ENCODE measurements at places on chromosomes 1 and 21.

- no peak for DNase-seq
Measured at GRCh38 chr1:96596226-96596922, 125.2 kb upstream of the PTBP2 start.

GRCh38 chr1:41976671-41977070 lies 57.9 kb upstream of the HIVEP3 start:
- DNase-seq, result no peak

DNA sequence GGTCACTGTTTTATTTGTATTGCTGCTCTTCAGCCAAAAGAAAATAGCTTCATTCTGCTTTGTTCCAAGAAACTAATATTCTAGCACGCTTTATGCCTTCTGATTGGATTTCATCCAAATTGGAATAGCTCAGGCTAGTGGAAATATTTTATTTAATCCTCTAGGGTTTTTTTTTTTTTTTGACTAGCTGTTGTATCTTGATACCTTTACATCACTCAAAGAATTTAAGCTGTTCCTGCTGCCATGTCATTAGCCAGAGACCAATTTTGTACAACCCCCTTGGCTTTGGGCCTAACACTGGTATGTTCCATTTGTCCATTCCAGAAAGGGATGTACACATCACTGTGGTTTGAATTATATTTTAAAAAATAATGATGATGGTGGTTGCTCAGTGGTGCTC lies 103.0 kb downstream of the DISC1 start:
- no peak for DNase-seq

DNA sequence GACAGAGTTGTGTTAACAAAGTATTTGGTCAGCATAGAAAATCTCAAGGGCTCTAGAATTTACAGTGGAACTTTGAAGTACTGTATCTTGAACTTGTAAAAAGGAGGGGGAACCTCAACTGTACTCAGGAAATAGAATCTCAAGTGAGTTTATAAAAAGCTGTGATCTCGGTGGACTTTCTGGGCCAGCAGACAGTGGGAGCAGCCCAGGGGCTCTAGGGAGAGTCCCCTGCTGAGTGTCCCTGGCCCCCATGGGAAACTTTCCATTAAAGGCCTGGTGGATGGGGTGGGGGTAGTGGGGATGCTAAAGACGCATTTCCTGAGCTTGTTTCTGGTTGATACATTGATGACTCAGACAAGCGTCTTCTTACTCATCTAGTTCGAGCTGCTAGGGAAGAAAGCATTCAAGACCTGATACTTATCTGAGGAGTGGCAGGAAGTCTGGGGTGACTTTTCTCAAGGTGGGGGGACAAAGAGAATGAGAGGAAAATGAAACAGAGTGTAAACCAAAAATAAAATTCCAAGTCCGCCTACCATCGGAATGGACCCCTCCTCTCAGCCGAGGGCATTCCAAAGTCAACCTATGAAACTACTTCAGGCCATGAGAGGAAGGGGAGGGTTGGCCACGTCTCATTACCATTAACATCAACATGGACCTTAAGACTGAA lies 65.5 kb downstream of the NID1 start:
- peak; percentile 95 for DNase-seq

- no peak for DNase-seq
Measured at GRCh38 chr1:169849346-169850022, 44.2 kb downstream of the SCYL3 start.

GRCh38 chr1:237482777-237483176 lies 407.9 kb downstream of the ZP4 start:
- no peak for DNase-seq

DNA sequence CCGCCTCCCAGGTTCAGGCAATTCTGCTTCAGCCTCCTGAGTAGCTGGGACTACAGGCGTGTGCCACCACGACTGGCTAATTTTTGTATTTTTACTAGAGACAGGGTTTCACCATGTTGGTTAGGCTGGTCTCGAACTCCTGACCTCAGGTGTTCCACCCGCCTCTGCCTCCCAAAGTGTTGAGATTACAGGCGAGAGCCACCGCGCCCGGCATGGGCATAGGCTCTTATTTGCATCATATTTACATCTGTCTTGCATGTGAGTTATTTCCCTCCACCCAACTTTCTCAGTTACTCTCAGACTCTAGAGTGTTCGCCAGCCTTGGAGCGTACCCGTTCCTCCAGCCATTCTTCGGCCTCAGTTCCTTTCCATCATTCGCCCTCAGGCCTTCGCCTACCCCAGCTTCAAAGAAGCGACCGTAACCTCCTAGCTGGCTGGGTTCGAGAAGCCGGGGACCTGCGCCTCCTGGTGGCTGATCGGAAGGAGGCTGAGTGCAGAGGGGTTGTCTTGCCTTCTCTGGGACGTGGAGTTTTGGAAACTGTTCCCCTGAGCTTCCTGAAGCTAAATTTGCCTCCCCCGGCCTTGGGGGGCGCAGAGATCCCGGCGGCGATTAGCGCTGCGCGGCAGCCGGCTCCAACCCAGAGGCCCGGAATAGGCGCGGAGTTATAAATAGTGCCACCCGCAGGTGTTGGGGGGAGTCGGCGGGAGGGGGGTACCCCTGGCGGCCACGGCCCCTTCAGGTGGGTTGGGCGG lies 3.6 kb upstream of the ZBTB7B start:
- DNase-seq, result peak; percentile 65

- DNase-seq, result no peak
Measured at GRCh38 chr21:35316456-35316855, 267.4 kb upstream of the RUNX1 start.

- DNase-seq, result peak; percentile 55
Measured at GRCh38 chr1:169698976-169699375, 12.4 kb downstream of the SELL start.

GRCh38 chr21:36079010-36079649 lies 9.3 kb downstream of the CBR1 start:
- peak; percentile 52 for DNase-seq

DNA sequence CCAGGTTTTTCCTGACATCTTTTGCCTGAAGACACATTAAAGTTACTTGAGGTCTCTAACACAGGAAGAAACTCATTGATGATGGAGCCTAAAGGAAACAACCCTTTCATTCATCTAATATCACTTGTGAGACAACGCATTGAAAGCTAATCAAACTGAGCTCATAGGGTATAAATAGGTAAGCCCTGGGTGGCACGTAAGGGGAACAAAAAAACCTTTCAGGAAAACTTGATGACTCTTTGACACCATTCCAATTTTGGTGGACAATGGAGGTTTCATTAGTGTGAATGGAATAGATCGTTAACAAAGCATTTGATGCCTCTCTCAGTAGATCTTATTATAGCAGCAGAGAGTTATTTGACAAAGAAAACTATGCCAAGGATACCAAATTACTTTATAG lies 80.7 kb upstream of the DUSP10 start:
- DNase-seq, result no peak

GRCh38 chr1:77348549-77348948 lies 66.7 kb downstream of the AK5 start:
- DNase-seq, result no peak

DNA sequence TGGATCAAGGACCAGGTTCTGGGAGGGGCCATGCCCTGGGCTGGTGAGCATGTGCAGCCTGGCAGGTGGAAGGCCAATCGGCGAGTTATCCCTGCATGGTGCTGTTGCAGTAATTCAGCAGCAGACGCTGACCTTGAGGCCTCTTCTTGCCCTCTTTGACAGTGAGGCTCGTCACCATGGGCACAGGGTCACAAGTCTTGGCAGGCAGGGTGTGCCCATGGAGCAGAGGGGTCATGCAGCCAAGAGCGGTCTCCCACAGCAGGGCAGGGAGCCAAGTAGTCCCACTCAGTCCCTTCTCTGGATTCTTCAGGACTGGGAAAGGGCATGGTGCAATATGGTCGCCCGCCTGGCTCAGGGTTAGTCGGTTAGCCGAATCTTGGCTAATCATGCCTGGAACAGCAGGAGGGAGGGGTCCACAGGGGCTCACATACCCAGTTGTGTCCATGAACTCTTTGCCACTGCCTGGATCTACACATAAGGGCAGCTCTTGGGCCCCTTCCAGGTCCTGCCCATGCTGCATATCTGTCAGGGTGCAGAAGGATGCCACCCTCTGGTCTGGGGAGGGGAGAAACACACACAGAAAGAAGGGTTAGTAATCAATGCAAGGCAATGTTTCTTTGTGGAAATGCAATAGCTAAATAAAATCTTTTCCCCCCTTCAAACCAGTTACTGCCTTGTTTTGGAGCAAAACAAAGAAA lies 226.8 kb downstream of the SIPA1L2 start:
- DNase-seq, result no peak

DNA sequence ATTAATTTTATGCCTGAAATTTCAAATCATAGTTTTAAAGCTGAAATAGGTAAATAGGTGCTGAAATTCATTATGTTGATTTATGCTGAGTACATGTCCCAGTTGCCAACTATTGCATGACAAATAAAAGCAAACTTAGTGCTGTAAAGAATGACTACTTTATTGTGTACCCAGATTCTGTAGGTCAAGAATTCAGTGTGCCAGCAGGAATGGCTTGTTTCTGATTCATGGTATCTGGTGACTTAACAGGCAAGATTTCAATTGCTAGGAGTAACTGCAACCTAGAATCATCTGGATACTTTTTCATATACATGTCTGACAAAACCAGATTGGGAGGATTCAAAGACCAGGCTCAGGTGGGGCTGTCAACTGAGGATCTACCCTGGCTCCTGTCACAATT lies 678.4 kb upstream of the ADAMTS5 start:
- no peak for DNase-seq

GRCh38 chr1:64343105-64343822 lies 126.7 kb upstream of the CACHD1 start:
- DNase-seq, result no peak

DNA sequence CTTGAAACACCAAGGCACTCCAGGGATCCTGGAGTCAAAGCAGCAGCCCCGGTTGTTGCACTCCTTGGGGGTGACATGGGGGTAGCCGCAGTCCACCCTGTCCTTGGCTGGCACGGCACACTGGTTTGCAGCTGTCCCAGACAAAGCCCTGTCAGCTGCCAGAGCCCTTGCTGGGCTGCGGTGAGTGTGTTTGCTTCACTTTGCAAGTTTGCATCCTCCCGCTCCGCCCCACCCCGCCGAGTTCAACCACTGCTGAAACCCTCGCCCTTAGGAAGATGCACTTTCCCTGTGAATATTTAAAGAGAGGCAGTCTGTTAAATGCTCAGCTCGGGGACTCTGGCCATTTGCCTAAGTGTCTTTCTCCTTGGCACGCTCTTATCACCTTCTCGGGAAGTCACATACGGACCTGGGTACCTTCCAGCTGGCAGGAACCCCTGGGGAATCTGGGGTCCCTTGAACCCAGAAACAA lies 1.7 kb downstream of the TFF3 start:
- no peak for DNase-seq

DNA sequence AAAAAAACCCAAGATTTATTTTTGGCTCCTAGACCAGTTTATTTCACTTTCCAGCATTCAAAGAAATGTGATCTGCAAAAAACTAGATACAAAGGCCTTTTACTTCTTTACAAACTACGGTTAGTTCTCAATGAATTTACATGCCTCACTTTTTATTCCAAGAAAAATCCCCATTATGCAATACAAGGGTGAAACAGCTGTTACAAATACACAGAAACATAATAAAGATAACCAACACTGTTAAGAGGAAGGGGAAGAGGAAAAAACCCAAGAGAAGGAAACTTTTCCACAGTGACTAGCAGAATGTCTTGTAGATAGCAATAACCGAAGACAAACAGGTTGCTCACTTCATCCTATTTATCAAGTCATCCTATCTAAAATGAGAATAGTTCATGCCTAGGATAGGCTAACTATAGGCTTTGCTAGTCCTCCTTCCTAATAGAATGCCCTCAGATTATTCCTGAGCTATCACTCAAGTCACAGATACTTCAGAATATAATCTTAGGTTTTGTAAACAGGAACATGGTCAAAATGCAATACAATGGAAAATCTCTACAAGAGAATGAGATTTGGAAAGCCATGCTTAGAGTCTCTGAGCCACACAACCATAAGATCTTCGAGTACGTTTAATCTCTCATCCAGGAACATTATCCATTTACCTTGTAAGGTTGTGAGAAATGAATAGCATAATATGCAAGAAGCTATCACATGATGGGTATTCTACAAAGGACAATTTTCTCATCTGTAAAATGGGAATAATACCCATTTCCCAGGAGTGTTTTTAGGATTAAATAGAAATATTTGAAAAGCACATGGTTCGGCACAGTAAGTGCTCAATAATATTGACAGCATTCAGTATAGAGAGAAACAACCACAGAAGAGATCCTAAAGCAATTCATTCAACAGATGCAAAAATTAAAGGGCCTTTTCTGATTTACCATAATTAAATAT lies 5.4 kb downstream of the PNRC2 start:
- DNase-seq, result no peak

GRCh38 chr21:17512253-17513213 lies at the start of gene CXADR:
TSS of gene CXADR (plus strand) at chr21:17513043. CDS start at chr21:17513130, 87 bp downstream.
- DNase-seq, result peak; percentile 79

DNA sequence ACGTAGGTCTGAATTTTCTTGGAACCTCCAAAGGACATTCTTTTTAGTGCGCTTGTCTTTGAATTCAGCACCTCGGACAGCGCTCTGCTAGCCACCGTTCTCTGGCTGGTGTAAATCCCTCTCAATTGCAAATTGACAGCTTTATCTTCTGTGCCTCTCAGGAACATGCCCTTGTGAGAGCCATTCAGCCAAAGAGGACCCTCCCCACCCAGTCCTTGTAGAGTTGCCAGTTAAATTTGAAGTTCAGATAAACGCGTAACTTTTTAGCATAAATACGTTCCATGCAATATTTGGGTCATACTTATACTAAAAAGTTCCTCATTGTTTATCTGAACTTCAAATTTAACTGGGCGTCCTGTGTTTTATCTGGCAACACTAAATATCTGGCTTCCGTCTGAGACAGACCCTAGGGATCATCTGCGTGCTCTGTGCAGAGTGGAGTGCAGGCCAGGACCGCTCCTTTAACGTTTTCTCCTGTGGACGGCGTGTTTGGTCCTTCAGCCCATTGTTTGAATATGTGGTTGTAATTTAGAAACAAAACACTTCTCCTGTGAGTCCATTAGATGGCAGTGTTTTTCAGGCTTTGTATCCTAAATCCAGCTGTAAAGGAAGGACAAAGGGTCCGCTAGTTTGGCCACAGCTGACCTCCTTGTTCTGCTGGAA lies 7.0 kb downstream of the KCNAB2 start:
- peak; percentile 39 for DNase-seq

DNA sequence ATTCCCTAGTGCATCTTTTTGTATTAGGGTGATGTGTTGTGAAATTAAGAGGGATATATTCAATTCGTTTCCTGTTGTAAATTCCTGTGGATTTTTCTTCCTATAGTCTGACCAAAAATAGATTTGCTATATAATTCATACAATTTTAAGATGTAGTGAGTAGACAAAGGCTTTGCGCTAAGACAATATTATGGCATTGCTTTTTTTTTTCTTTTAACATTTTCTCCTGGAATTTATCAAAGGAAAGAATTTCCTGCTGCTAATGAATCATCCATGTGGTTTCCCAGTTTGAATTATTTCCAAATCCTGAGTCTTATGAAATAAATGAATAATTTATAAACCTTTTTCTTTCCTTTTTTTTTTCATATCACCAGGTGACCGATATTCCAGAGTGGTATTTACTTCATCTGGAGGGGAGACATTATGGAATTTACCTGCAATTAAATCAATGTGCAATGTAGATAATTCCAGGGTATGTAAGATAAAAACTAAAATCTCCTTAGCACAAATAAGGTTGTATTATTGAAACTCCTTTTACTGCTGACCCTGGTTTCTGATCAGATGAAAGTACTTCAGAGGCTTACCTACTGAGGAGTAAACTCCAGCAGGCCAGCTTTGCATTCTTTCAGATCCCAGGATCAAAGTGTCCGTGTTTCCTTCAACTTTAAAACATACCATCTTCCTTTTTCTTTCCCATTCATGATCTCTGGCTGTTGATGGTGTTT lies 148.4 kb downstream of the TLR5 start:
- DNase-seq, result no peak

All from CD4-positive, alpha-beta T cell treated with Interleukin-4 for 4 hours (primary cell).